Kasumi-1 (cell line): ENCODE measurements at places on chromosomes 6 and 20.

DNA sequence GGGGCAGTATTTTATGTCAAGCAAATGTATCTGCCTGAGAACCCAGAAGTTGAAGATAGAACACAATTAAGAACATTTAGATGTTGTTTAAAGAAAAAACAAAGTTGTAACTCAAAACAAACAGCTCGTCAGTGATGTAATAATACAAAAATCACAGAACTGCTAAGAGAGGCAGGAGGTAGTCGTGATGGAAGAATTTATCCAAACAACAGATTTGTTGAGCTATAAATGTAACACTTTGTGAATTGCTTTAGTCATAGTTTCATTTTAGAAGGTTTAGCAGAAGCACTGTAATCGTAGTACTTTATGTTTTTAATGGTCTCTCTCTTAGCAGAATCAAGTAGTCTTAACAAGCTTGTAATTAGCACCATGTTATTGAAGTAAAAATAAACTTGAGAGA is 73.6 kb downstream of the SCAF8 start:
- DNase-seq = no peak

GRCh38 chr6:33428224-33428965 is 8.5 kb downstream of the SYNGAP1 start:
- DNase-seq = peak; percentile 52

GRCh38 chr6:3138341-3138740 is 19.0 kb downstream of the TUBB2A start:
- DNase-seq = no peak

- no peak for DNase-seq
Observed at GRCh38 chr20:20528861-20529260, 161.0 kb downstream of the INSM1 start.

DNA sequence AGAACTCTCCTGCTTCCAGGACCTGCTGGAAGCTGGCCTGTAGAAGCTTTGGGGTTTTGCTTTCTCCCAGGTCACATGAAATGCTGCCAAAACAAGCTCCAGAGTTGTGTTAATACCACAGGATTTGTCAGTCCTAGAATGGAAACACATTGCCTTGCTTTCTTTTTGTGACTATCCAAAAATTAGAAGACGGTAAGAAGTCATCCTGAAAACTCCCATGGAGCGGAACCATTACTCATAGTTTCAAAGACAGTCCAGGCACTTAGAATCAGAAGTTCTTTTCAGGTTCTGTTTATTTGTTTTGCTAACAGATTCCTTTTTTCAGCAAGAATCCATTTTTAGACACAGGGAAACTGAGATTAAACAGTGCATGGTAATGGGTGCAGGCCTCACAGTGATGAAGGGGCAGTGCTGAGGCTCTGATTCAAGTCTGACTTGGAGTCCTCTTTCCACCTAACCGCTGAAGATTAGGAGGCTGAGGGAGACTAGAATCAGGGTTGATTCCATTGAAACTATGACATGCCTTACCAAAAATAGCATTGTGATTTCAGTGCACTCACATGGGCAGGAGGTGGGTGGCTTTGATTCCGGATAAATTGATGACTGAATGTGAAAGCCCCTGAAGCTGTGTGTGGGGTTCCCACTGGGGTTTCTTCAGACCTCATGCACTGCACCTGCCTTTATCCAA is 72.2 kb upstream of the NAA20 start:
- no peak for DNase-seq

- DNase-seq = no peak
Observed at GRCh38 chr6:13157293-13157692, 171.0 kb downstream of the TBC1D7 start.

GRCh38 chr6:139763468-139764210 is 389.2 kb upstream of the CITED2 start:
- no peak for DNase-seq

DNA sequence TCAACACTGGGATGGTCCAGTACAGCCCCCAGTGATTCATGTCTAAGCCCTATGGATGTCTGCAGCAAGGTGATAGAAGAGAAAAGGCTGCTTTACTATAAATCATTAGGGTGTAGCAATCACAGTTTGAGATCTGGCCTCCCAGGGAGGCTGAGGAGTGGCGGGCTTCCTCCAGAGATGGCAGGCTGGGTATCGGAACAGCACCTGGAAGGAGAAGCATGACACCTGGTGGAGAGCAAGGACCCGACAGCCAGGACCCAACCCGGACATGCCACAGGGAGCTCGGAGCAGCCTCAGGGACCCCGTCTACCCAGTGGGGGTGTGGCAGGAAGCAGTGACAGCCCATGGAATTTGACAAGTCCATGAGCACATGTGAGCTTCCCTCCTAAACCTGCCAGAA is 114.8 kb upstream of the CD93 start:
- DNase-seq = peak; percentile 5

DNA sequence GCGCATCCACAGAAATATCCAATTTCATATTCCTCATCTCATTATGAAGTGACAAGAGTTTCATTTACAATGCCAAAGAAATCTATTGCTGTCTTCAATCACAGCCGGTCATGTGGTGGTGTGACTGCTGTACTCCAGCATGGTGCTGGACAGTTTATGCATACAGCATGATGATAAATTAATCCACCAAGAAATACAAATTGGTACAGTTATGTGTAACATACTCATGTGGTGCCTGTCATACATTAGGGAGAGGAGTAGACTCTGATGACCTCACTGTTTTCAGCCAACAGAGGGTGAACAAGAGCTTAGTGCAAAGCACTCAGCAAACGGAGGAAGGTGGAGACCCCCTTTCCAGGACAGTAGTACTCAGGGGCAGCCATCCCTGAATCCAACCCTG is 178.4 kb upstream of the SYNDIG1 start:
- peak; percentile 6 for DNase-seq

- DNase-seq = no peak
Observed at GRCh38 chr6:168439794-168440450, 1.1 kb upstream of the SMOC2 start.

GRCh38 chr6:41546475-41546865 is 289 bp downstream of the FOXP4 start:
- peak; percentile 37 for DNase-seq

DNA sequence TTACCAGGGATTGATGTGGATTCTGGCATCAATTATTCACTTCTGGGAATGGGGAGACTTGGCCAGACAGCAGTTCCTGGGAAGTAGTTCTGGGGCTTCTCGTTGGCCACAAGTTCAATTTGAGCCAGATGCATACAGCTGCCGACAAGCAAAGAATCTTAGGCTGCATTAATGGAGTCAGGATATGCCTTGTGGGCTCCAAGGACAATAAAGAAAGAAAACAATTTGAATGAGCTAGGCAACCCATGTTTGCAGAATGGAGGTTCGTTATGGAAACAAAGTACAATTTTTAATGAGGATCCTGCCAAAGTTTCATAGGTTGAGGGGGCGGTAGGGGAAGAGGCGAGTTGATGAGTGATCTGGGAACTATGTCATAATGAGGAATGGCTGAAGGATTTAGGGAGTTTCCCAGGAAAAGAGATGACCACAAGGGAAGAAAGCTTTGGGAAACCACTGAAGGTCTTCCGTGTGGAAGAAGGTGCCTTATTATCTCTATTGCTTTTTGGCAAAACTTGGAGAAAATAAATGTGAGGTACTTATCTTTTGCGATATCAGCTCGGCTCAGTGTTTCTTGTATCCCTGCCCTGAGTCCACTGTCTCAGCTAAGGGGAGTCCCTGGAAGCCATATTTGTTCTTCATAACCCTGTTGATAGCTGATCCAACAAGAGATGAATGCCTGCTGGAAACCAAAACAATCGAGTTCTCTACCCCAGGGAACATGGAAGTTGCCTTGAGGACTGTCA is 181.0 kb upstream of the ZNF217 start:
- no peak for DNase-seq

- peak; percentile 50 for DNase-seq
Observed at GRCh38 chr20:44747166-44748004, 1.7 kb downstream of the KCNK15 start.

DNA sequence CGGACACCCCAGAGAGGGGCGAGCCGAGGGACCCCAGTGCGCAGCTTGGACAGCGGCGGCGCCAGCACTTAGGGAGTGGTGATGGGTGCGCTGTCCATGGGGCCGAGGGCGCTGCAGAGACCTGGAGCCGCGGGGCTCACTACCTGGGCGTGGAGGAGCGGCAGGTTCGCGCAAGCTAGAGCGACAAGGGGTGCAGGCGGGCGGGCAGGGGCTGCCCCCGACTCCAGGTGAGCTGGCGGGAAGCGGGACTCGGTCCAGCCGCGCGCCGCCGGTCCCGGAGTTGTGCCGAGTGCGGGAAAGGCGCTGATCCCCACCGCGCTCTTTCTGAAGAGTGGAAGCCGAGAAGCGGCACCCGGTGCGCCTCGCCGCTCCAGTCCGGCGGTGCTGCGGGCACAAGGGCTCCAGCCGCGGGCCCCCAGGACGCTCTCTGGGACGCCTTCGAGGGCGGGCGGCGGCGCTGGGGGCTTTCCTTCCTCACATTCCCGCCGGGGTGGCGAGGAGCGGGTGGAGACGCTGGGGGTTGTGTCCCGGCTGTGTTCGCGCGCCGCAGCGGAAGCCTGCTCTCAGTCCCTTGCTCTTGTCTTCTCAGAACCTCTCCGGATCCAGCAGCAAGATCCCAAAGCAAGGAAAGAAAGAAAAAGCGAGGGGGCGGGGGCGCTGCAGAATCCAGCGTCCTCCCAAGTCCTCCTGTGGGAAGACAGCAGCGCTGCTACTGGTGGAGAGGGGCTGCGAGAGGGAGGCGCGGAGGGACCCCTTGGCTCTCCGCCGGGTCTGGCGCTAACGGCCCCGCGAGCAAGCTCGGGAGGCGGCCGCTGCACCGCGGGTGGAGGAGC is at the start of gene B3GAT2:
B3GAT2 (minus strand) TSS at position 610 of the 833 bp plus-strand sequence. CDS start 631 bp downstream, outside the sequence.
- no peak for DNase-seq

DNA sequence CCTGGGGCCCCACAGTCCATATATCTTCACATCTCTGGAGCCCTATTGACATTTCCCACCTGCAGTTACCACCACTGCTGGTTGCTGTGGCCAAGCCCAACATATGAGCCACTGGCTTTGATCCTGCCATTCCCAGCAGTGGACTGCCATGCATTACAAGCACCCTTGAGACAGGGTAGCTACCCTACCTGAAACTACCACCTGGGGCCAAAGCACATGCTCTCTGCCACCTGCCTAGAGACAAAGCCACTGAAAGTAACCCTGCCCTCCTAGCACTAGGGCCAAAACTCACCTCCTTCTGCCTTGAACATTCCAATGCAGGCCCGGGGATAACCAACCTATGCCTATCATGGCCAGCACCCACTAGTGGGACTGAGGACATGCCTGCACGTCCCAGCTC is 255.5 kb upstream of the KHDRBS2 start:
- no peak for DNase-seq

DNA sequence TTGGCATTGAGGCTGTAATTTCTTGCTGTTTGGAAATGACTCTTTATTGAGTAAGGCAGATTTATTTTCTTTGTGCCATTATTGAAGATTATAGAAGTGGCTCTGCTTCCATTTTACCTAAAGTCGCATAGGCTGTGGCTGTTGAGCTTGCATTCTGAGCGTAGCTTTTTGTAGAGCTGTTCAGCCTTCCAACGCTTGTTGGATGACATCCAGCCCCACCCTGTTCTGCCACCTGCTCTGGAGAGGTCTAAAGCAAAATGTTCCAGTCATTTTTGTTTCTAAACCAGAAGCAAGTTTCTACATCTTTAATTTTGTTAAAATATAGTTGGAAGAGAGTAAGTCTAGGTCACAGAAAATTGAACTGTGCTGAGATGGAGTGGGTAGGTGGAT is 24.4 kb downstream of the UST start:
- no peak for DNase-seq

- DNase-seq = no peak
Observed at GRCh38 chr20:1872459-1873097, 22.6 kb upstream of the SIRPA start.

DNA sequence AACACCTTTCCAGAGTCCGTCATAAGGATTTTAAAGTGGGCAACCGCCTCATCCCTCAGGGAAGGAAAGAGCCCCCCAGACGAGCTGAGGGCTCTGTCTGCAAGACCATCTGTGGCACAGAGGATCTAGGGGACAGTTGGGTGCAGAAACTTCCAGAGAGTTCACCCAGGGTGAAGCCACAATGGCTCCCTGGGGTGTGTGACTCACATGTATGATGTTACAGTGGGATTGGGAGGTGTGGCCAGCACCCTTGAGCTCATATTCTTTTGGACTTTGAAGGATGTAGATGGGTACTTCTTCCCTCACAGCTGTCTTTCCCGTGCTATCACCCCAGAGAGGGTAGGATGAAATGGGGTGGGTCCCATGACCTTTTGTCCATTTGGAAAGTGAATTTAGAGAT is 95.5 kb downstream of the NCR2 start:
- no peak for DNase-seq

DNA sequence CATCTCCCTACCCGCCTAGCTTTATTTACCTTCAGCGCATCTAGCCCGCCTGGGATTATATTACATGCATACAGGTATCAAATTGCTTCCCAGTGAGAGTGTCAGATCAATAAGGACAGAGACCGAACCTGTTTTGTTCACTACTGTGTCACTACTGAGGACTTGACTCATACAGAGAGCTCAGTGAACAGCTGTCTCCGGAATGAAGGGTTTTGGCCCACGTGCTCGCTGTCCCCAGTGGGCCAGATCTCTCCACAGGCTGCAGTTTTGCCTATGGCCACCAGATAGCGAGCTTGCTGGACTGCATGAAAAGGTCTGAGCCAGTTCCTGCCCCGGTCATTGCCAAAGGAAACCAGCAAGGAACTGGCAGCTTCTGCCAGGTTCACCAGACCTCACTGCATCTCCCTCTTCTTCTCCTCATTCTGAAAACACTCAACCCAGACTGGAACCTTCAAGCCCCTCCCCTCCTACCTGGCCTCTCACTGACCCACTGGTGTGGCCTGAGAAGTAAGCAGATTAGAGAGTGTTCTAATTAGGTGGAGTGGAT is 150.8 kb downstream of the ZMYND8 start:
- peak; percentile 18 for DNase-seq

DNA sequence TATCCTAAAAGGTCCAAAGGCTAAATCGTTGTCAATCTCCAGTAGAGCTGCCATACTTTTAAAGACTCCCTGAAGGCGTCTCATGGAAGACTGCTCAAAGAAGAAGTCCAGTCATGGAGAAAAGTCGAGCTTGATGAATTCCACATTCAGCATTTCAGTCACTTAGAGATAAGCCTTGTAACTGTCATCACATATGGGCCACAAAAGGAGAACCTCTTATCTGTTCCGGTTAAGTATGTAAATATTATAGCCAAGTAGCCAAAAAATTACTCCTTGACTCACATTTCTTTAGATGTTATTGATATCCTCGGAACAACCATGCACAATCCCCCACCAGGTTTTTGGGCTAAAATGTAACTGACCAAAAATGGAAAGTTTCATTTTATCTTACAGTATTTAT is 9.8 kb upstream of the CNKSR3 start:
- DNase-seq = no peak

DNA sequence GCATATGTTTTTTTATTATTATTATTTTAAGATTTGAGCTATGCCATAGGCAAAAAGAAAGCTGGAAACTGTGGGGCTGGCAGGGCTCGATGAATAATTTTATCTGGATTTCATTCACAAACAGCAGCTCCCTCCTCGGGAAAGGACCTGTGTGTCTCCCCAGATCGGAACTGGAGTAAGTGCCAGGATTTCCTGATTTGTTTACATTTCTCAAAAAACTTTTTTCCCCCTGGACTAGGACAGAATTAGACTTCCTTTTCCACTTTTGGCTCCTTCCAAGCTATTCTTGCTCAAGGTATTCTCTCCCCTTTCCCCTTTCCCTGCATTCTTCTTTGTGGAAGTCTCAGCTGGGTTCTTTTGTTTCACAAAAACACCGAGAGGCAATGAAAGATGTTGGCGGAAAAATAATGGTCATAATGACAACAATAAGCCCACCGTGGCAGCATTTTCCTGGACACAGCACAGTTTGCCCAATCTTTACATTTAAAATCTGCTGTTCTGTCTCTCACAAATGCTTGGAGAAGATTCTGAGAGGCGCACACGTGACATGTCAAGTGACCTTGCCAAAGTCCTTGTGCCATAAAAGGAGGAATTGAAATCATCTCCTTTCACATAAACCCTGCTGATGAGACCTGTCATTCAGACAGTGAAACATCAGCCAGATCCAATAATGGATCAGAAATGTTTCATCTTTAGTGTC is 85.8 kb upstream of the PREP start:
- no peak for DNase-seq
